ENCODE measurements at places on chromosomes 7 and 10.

DNA sequence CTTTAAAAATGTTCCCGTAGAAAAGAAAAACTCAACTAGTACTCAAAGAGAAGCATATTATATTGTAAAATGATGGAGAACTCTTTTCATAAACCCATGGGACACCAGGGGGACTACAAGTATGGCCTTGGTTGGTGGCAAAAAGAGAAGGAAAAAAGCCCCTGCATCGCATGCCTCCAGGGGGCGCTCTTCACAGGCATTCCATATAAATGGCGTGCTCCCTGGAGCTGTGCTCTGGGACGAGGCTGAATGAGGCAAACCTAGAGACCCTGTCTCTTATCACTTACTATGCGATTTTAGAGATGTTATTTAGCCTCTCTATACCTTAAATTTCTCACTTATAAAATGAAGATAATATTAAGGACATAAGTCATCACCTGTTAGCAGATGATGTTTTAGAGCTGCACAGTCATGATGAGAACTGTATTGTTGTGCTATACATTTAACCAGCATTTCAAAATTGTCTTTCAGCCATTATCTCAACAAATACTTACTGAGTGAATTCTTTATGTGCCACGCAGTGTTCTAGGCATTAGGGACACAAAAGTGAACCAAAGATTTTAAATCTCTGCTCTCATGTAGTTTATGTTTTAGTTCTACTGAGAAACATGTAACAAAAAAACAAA is 105.8 kb downstream of the ARHGAP21 start:
- peak; percentile 37 for DNase-seq

DNA sequence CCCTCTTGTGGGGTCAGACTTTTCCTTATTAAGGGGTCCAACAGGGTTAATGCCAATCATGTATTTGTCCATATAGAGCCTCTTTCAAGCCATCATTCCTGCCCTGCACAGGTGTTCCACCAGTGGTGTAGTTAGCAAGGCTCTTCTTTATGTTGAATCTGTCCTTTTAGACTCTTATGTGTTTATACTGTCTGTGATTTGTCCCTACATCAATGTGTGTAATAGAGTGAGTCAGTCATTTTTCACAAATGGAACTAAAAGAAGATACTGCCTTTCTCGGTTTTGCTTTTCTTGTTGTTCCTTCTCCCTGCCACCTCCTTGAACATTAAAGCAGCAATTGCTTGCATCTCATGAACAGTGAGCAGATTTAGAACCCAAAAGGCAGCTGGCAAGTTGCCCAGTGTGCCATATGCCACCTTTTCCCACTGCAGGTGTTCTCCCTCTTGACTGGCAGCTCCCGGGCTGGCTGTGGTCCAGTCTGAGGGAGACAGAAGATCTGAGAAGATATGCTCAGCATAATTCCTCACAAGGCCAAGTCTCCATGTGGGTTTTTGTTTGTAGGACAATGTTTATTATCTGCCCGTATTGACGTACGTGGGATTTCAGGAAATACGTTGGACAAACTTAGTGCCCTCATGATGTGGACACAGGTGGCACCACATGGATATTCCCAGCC is 154.1 kb downstream of the LHFPL3 start:
- no peak for DNase-seq

GRCh38 chr7:106538638-106539037 is 122.3 kb downstream of the CCDC71L start:
- no peak for DNase-seq

DNA sequence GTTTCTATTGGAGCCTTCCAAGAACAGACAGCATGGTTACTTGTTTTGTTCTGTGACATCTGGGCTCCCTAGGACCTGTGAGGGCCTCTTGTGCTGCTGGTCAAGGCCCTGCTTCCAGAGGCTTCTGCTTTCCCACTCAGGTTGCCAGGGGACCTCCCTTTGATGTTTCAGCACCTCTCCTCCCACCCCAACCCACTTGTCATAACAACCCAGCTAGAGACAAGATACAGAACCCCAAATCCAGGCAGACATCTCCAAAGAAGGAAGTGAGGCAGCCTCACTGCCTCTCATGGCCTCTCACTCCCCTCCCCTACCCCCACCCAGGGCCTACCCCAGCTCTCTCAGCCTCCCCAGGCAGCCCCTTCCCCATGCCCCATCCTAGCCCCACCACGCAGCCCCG is 11.3 kb downstream of the NFKB2 start:
- no peak for DNase-seq

DNA sequence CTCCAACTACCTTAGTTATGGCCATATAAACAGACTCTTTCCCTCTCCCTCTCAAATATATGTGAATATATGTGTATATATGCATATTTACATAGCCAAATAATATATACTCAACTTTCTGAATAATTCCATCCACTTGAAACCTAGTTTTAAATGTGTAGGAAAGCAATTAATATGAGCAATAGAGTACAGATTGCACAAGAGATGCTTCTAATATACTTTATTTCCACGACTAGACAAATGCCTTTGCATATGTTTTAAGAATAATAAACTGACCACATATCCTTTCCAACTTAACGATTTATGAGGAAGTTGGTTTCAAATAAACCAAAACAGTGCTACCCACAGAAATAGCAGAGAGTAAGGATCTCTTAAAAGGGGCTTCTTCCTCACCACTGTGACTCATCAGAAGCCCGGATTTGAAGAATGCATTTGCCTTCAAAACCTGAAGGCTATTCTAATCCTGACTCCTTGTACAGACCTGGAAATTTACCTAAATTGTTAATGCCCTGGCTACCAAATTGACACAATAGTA is 266.3 kb downstream of the AHR start:
- DNase-seq, result no peak

Data from effector CD4-positive, alpha-beta T cell (primary cell).